ENCODE measurements at places on chromosomes 6 and 20.
A peak's percentile ranks its signal among the peaks of the same experiment; 100 is the strongest.

GRCh38 chr6:170074435-170074834 lies 216.4 kb downstream of the DLL1 start:
- peak; percentile 7 for DNase-seq

- no peak for DNase-seq
Observed at GRCh38 chr6:106981926-106982325, 7.4 kb upstream of the CD24 start.

- DNase-seq = no peak
Observed at GRCh38 chr6:54846857-54847674, 495 bp downstream of the FAM83B start.

GRCh38 chr20:101975-102374 lies 14.5 kb downstream of the DEFB125 start:
- DNase-seq = no peak

- DNase-seq = no peak
Observed at GRCh38 chr6:1625794-1626435, 16.2 kb downstream of the FOXC1 start.

DNA sequence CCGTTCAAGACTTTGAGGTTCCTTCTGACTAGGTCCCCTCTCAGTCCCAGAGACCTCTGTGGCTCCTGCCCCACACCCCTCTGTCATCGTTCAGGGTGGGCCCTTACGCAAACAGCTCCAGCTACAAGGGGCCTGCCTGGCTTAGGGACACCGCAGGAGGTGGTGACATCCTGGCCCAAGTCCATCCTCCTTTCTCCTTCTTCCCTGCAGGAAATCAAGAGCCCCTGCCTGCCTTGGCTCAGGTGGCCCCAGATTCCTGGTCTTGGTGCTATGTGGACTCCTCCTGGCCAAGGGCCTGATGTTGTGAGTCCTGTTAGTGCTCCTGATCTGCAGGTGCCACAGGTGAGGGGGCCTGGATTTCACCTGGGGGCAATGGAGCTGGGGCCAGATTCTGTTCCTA lies 8.1 kb downstream of the TREML4 start:
- no peak for DNase-seq

DNA sequence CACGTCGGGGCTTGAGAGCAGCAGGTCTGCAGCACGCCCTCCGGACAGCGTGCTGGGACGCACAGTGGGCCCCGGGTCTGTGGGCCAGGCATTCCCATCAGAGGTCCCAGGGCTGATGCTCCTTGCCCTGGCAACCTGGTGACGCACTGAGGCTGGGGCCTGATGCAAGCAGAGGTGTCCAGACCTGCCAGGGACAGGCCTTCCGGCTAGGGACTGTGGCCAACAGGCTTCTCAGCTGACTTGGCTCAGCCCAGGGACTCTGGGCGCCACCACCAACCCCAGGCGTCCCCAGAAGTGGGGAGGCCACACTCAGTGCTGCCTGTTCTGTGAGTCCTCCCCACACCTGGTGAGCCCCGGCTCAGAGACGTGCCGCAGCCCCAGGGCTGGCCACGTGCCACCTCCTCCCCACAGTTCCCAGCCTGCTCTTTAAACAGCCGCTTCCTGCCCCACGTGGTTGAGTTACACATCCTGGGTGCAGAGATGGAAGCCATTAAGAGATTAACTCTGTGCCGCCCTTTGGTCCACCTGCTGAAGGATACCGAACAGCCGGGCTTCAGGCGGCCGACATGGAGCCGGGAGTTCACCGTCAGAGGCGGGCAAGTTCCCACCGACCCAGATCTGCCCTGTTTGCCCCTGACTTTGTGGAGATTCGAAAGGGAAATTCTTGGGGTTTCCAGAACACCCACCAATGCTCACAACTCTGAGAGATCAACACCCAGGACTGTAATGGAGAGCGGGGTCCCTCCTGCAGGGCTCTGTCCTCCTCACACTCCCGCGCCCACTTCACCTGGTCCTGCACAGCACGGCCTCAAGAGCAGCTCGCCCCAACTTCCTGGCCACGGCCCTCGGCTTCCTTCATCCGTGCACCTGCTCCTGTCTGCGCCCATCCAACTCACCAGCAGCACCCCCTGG lies 37.6 kb upstream of the ZBP1 start:
- no peak for DNase-seq

DNA sequence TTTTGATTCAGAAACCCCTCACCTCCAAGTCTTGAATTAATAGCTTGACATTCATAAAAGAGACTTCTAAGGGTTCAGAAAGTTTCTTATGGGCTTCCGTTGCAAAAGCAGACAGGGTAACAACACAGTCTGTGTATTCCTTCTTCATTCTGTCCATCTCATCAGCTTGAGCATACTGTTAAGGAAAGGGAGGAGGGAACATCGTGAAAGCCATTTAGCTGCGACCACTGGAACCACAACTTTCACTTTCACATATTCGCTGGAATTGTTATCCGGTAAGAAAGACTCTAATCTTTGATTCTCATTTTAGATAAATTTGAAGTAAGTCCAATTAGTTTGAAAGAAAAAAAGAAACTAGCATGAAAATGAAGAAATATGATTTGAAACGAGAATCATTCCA lies 174.4 kb downstream of the SYNE1 start:
- no peak for DNase-seq

DNA sequence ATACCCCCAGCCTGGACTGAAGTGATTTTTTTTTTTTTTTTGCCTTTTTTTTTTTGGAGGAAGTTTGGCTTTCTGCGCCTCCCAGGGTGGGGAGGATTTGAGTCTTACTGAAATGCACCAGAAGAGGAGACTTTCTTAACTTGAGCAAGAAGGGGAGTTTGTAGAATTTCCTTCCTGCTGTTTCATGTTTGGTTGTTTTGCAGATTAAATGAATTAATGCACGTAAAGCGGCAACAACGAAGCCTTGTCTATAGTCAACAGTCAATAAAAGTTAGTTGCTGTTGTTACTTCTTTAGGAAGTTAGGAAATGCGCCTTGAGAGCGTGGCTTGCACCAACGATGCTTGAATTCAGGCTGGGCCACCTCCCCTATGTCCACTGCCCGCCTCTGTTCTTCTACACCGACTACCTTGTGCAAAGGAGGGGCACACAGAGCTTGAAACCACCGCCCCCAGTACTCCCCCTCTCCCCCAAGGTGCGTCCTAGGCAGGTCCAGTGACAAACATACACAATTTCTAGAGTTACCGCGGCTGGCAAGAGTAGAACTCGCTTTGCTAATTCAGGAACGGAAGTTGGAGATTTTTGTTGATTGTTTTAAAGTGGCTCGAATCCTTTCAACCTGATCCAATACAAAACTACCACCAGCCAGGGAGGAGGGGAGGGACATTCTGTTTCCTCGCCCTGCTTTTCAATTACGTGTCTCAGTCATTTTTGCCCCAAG lies 830 bp upstream of the CYP24A1 start:
- DNase-seq = no peak

DNA sequence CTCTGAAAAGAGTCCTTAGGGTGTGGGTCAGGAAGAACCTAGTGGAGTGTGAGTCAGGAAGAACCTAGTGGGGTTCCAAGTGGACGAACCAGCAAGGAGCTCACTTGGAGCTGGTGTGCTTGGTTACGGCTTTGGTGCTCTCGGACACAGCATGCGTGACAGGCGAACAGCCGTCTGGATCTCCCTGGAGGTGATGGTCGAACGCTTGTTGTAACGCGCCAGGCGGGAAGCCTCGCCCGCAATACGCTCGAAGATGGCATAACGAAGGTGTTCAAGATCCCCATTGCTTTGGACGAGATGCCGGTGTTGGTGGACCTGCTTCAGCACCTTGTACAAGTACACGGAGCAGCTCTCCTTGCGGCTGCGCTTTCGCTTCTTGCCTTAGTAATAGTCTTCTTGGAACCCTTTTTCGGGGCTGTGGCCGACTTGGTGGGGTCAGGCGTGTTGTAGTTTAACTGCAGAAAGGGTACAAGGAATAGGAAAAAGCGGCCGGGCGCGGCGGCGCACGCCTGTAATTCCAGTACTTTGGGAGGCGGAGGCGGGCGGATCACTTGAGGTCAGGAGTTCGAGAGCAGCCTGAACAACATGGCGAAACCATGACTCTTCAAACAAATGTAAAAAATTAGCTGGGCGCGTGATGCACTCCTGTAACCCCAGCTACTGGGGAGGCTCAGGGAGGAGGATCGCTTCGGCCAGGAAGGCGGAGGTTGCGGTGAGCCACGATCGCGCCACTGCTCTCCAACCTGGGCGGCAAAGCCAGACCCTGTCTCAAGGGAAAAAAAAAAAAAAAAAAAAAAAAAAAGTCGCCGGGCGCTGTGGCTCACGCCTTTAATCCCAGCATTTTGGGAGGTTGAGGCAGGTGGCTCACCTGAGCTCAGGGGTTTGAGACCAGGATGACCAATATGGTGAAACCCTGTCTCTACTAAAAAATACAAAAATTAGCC lies 48.0 kb downstream of the OR2B2 start:
- no peak for DNase-seq

- DNase-seq = no peak
Observed at GRCh38 chr6:108884211-108885059, 36.2 kb downstream of the ARMC2 start.

DNA sequence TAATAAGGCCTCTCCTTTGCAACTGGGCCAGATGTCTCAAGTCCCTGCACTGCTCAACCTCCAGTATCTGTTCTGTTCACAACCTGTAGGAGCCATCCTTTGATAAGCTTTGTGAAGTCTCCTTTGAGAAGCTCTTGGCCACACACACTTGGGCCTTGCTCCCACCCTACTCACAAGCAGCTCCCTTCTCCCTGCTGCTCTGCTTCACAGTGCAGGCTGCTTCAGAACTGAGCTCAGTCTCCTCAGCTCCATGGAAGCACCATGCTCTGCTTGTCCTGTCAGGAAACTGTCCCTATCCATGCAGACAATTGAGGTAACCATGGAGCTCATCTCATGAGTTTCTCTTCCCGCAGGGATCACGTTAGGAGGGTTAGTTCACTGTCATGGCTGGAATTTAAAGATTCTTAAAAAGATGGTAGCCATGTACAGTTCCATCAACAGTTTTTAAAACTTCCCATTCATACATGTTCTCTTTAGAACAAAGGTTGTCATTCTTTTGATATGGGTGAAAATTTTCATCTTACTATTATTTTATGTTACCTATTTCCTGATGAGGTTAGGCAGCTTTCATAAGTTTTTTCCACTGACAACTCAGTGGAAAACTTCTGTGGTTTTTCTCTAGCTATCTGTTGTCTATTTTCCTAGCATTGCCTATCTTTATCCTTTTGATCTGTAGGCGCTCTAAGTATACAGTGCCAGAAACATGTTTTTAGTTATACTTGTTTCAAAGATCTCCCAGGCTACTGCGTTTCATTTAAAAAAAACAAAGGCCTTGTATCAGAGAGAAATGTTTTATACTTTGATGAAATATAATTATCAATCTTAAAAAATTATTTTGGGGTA lies 62.6 kb downstream of the AK9 start:
- no peak for DNase-seq

GRCh38 chr6:20652299-20653084 lies 118.2 kb downstream of the CDKAL1 start:
- DNase-seq = no peak

- no peak for DNase-seq
Observed at GRCh38 chr20:46112430-46113112, 5.5 kb upstream of the CD40 start.

DNA sequence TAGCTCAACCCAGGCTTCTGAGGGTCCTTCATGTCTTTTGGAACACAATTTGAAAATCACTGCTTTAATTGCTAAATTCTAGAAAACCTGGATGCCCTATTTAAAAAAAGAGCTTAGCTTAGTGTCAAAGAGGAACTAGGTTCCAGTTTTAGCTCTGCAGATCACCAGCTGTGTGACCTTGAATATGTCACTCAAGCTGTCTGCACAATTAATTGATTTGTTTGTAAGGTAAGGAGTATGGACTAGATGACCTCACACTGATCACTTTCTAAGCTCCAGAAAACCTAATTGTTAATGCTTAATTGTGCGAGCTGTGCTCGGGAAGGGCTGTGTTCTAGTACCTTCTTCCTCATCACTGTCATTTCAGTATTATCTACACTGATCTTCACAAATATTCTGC lies 26.2 kb downstream of the UTRN start:
- no peak for DNase-seq

DNA sequence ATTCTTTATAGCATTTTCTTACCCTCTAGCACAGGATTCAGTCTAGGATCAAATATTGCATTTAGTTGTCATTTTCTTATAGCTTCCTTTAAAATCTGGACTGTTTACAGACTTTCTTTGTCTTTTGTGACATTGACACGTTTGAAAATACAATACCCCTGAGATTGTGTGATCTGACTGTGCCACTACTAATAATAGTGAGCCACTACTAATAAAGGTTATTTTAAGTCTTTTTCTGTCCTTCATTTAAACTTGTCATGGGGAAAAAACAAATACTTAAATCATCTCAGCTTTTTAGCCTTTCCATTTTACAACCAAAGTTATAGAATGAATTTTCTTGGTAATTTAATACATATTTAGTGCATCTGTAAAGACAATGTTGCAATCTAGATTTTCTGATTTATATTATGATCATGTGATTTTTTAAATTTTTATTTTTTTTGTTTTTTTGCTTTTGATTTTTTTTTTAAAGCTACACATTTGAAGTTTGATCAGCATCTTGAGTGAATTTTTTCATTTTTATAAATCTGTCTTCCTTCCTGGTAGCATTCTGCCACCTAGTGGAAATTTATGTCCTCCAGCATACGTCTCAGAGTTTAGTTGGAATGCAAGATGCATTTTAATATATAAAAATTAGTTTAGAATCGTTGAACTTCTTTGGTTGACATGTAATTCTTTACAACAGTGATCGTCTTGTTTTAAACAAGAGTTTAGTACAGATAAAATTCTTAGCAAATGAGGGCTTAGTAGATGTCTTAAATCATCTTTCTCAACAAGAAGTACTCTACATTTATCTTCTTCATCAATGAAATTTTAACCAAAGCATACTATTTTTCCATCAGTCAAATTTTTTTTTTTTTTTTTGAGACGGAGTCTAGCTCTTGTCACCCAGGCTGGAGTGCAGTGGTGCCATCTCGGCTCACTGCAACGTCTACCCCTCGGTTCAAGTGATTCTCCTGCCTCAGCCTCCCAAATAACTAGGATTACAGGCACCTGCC lies 119.4 kb downstream of the NCOA3 start:
- no peak for DNase-seq

- no peak for DNase-seq
Observed at GRCh38 chr6:32178547-32179440, 589 bp downstream of the RNF5 start.

DNA sequence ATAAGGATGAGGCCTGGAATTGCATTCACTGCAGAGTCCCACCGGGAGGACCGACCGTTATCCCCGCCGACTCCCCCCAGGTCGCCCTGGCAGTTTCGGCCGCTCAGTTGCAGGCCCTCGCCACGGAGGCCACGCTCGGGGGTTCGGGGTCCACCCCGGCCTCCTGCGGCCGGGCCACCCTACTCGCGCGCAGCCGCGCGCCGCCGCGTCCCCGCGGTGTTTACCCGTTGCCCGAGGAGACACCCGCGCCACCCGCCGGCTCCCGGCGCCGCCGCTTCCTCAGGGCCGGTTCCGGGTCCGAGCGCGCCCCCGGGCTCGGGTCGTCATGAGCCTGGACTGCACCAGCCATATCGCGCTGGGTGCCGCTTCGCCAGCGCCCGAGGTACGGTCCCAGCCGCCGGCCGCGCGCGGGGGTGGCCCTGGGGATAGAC lies at the start of gene CCDC170:
Gene CCDC170, plus strand, starts transcription at position 214 of the 431 bp plus-strand sequence. Its CDS starts 112 bp downstream, at position 326.
- peak; percentile 27 for DNase-seq
